ENCODE measurements at places on chromosomes 7 and 10. TPM values are rescaled to one million over a fixed set of nuclear protein-coding genes. Genes with fewer than 3 reads are reported as not detected.
A peak's percentile ranks its signal among the peaks of the same experiment; 100 is the strongest.

Gene EN2
- total RNA-seq = not detected

Gene HYAL4
- total RNA-seq = not detected

Gene HIP1
- total RNA-seq = 20.5 TPM

Gene TRPV5
- total RNA-seq = not detected

Gene NCOA4
- 147 TPM for total RNA-seq

Gene RHEB
- 238 TPM for total RNA-seq

Gene CHST3
- 22.4 TPM for total RNA-seq

Gene SRRM3
- 0.27 TPM for total RNA-seq

Gene HSPA12A
- total RNA-seq = 4.7 TPM

Gene CXCL12
- 0.81 TPM for total RNA-seq

DNA sequence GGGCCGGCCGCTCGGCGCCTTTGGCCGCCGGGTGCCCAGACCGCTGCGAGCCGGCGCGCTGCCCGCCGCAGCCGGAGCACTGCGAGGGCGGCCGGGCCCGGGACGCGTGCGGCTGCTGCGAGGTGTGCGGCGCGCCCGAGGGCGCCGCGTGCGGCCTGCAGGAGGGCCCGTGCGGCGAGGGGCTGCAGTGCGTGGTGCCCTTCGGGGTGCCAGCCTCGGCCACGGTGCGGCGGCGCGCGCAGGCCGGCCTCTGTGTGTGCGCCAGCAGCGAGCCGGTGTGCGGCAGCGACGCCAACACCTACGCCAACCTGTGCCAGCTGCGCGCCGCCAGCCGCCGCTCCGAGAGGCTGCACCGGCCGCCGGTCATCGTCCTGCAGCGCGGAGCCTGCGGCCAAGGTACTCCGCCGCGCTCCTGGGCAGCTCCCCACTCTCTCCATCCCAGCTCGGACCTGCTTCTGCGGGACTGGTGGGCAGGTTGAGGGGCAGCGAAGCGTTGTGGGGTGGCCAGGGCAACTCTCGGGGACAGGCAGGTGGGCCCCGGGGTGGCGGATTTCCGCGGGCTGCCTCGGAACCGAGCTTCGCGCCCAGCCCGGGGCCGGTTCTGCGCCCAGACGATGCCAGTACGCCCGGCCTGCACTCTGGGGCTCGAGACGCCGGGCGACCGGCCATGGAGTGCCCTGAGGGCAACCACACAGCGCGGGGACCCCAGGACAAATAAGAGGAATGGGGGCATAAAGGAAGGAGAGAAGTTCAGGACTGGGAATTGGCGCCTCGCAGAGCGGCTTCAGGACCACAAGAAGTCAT is 578 bp downstream of the HTRA1 start:
- peak; percentile 31 for DNase-seq

DNA sequence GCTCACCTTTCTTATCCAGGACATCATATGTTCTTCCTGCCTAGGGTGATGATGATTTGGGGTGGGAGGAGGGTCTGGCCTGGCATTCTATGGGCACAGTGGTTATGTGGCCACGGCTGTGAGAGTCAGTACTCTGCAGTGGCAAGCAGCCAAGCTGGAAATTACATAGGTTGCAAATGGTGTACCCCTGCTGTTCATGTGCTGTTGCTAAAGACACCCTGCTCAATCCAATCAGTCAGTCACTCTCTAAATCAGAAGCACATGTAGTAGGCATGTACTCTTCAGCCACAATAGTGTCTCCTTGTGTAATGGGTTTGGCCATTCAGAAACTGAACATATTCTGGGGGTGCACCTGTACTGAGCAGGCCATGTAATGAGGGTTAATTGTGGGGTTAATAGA is 449.1 kb upstream of the ANKRD30A start:
- no peak for DNase-seq

- DNase-seq = no peak
Measured at GRCh38 chr7:129748356-129749109, 137.0 kb downstream of the NRF1 start.

DNA sequence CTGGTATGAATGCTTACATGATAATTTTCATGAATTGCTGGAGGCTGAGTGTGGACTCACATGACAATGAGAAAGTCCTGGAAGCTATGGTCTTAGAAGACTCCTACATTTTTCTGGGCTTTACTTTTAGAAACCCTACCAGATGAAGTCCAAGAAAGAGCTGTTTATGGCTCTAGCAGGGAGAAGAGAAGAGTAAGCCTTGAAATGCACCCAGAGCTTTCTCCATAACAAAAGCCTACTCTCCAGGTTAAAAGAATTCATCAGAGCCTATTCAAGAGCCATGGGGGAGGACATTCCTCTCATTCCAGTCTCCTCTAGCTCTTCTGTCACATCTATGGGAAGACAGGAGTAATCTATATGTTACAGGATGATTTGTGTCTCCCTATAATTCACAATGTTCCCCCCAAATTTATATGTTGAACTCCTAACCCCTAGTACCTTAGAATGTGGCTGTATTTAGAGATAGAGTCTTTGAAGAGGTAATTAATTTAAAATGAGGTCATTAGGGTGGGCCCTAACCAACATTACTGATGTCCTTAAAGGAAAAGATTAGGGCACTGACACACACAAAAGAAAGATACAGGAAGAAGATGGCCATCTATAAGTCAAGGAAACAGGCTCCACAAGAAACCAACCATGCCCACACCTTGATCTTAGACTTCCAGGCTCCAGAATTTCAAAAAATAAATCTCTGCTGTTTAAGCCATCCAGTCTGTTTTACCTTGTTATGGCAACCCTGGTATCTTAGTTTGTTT is 193.8 kb upstream of the PTER start:
- DNase-seq = no peak

- no peak for DNase-seq
Measured at GRCh38 chr7:70190281-70190680, 592.0 kb downstream of the AUTS2 start.

GRCh38 chr7:16446508-16446907 is 19.0 kb downstream of the SOSTDC1 start:
- DNase-seq = no peak

DNA sequence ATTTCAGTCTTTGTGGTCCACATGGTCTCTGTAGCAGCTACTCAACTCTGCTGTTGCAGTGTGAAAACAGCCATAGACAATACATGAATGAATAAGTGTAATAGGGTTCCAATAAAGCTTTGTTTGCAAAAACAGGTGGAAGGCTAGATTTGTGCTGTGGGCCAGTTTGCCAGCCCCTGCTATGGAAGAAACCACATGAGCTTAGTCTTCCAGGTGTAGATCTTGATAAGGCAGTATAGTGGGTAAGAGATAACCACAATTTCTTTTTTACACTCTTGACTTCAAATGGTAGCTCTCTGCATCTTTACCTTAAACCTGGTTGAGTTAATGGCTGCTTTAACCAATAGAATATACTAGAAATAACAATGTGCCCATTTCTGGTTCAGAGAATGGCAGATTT is 135.0 kb upstream of the PALS2 start:
- DNase-seq = no peak

DNA sequence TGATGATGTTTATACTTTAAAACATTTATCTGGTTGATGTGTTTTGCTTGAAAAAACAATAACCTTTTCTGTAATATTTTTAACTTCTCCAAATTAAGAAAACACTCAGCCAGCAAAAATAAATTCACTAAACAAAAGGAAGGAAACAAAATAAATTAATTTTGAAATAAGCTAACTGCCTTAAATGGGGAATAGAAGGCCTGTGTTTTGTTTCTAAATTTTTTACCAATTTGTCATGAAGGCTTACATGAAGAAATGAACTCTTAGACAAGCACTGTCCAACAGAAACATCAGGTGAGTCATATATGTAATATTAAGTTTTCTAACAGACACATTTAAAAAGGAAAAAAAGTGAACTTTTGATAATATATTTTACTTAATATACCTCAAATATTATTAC is 68.5 kb downstream of the LRRN3 start:
- peak; percentile 57 for DNase-seq

GRCh38 chr7:50584793-50585408 is 19.7 kb upstream of the DDC start:
- no peak for DNase-seq

DNA sequence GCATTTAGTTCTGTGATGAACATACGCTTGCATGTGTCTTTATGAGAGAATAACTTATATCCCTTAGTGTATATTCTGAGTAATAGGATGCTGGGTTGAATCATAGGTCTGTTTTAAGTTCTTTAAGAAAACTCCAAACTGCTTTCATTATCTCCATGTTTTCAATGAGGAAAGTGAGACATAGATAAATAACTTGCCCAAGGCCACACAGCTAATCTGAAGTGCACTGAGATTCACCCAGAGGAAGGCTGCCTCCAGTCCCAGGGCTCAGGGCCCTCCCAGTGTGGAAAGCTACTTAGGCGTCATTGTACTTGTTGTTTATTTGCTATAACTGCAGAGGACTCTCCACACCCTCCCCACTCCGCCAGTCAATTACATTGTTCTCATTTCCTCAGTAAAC is 126.7 kb downstream of the INHBA start:
- peak; percentile 32 for DNase-seq

GRCh38 chr10:78568620-78569019 is 500.1 kb upstream of the ZMIZ1 start:
- DNase-seq = no peak

DNA sequence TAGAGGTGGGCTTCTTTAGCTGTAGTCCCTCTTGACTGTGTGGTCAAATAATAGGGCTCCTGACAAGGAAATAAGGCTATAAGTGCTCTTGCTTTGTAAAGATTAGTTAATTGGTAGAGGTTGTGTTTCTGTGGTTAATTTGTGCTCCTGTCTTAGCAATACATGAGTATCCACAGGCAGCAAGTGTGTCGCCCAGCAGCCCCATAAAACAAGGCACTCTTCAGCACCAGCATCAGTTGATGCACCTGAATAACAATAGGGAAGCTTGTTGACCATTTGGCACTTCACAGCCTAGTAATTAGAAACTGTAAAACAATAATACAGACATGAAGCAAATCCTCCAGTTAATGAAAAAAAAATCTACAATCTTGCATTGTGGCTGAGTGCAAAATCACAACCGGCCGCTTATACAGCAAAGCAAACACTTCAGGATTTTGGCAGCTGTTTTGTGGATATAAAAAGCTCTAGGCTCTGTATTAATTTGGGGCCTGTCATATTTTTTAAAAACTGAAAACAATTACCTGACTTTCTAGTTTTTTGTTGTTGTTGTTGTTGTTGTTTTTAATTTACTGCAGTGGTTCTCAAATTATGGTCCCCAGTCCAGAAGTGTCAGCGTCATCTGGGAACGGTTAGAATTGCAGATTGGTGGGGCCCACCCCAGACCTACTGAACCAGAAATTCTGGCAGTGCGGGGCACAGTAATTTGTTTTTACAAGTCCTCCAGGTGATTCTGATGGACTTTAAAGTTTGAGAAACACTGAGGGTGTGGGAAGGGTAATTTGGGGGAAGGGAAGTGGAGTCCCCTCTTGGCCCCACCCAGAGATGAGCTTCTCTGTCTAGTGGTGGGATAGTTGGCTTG is 56.8 kb downstream of the AUTS2 start:
- DNase-seq = no peak

- DNase-seq = peak; percentile 53
Measured at GRCh38 chr7:132752431-132752830, 176.2 kb upstream of the PLXNA4 start.

- DNase-seq = no peak
Measured at GRCh38 chr10:28674782-28675181, 2.5 kb upstream of the BAMBI start.

DNA sequence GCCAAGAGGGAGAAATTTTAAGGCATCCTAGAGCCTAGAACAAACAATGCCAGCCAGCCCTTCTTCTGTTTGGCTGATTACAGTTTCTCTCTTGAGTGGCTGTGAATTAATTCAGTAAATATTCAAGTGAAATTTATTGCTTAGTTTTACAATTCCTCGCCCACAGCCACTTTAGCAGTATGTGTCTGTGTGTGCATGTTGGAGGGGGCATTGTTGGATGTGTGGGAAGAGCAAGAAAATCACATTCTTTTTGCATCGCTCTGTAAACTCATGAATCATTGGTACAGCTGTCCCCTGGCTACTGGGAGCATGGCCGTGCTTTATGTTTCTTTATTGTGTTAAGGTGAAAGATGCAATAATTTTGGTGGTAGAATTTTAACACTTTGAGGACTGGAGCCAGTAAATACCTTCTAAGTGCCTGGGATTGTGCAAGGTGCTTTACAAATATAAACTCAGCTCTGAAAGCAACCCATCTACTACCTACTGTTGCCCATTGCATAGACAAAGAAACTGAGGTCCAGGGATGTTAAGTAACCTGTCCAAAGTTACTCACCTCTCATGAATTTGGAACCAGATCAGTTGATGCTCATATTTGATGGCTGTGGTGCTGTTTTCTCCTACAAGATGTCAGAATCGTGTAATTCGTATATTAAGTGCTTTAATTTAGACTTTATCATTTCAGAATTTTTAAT is 89.9 kb upstream of the BTBD16 start:
- DNase-seq = peak; percentile 51

- DNase-seq = no peak
Measured at GRCh38 chr10:10814069-10814468, 203.6 kb upstream of the CELF2 start.

DNA sequence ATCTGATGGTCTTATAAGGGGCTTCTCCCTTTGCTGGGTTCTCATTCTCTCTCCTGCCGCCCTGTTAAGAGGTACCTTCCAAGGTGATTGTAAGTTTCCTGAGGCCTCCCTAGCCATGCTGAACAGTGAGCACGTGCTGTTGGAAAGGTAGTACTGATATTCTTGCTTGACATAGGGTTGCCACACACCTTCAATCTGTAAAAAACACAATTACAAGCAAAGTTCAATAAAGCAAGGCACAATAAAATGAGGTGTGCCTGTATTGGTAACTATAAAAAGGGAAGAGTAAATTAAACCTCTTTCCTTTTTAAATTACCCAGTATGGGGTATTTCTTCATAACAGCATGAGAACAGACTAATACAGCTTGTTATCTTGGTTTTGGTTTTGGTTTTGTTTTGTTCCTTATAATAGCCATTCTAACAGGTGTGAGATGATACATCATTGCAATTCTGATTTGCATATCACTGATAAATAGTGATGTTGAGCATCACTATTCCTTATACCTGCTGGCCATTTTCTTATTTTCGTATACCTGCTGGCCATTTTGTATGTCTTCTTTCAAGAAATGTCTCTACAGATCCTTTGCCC is 164.9 kb upstream of the TRIM24 start:
- DNase-seq = no peak

DNA sequence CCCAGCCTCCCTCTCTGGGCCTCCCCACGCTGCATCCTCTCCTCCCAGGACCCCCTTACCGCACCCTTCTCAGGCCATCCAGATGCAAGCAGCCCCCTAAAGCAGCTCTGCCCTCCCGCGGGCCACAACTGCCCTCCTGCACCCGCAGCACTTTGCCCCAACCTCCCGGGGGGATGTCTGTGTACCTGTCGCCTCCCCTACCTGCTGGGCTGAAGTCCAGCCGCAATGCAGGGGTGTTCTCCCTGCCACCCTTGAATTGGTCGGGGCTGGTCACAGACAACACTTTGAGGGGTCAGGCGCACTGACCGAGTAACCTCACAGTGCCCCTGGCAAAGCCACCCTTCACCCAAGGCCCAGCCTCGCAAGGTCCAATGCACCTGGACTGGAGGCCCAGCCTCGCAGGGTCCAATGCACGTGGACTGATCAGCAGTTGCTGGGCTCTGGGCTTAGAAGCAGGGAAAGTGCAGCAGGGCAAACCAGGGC is 8.3 kb upstream of the CALML5 start:
- no peak for DNase-seq
